ENCODE measurements at places on chromosomes 2 and 18.

GRCh38 chr2:202624133-202624532 lies 10.6 kb upstream of the FAM117B start:
- DNase-seq: no peak

DNA sequence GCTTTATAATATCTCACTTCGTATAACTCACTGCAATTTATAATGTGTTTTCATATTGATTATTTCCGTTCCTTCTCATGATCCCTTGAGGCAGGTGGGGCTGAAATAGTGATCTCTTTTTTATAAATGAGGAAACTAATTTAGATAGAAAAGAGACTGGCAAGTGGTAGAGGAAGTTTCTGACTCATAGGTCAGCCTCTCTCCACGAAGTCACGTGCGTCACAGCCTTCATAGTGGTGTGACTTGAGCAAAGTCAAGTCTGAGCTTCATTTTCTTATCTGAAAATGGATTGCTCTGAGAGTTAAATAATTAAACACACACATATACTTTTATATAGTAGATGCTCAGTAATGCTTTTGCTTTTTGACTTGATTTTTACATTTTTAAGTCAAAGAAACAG lies 19.9 kb downstream of the ABCG5 start:
- DNase-seq: peak; percentile 58

GRCh38 chr18:46663539-46663938 lies 6.5 kb upstream of the LOXHD1 start:
- DNase-seq: no peak

DNA sequence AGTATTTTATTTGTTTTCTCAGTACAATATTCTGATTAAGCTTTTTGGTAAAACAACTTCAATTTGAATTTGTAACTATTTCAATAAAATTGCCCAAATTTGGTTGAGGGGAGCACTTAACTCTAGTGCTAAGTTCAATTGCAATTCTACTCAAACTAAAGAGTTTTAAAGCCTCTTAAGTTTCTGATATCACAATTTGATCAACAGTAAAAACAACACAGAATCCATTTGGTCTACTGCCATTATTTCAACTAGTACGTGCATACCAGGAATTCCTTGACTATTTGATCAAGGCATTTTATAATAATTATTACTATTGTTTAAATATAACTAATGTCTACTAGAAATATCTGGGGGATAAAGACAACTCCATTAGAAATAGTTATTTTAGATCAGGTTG lies 150.9 kb downstream of the ROCK1 start:
- no peak for DNase-seq

GRCh38 chr18:49071317-49071716 lies 120.6 kb upstream of the SMAD7 start:
- DNase-seq: no peak

GRCh38 chr18:70156886-70157285 lies 48.6 kb downstream of the RTTN start:
- no peak for DNase-seq

DNA sequence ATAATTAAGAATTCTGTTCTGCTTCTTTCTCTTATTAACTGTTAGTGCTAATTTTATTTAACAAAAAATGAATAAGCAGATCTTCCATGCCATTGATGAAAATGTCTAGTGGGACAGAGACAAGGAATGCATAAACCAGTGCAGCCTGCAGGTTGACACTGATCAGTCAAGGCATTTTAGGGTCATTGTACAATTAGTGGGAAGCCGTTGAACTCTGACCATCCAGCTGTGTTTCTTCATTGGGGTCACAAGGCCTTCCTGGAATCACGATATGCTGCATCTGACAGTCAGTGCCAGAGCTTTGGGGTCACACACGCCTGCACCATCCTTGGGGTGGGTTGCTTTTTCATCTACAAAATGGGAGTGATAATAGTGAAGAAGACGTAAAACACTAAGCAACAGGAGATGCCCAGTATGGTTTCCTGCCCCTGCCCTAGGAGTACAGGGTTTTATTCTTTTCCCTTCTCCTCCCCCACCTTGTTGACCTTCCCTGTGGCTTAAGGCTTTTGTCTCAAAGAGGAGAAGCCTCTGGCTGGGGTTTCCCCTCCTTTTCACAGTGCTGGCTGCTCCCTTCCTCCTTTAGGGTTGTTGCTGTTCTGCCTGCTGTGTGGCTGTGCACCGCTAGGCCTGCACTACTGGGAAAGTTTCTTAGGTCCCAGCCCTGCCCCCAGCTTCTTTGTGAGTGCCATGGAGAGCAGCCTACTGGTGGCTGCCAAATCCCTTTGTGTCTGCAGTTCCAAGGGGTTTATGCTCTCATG lies 245.6 kb downstream of the TPGS2 start:
- DNase-seq: no peak

- DNase-seq: no peak
These were observed 43.2 kb downstream of the C2orf76 start for GRCh38 chr2:119323459-119323858.

DNA sequence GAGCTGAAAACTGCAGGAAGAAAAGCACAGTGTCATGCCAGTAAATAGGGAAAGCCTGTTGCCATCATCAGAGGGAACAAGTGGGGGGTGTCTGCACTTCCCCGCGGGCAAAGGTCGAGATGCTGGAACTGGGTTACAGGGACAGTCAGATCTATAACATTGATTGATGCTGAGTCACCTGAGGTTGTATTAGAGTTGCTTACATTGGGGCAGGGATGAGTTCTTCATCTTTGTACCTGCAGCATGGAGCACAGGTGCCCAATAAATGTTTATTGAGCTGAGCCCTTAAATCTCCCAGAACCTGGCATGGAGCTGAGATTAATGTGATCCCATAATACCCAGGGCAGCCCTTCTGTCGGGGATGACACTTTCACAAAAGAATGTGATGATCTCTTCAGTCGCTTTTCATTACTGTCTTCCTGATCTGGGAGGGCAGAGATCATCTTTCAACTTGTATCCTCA lies 5.9 kb upstream of the RNF152 start:
- DNase-seq: no peak

DNA sequence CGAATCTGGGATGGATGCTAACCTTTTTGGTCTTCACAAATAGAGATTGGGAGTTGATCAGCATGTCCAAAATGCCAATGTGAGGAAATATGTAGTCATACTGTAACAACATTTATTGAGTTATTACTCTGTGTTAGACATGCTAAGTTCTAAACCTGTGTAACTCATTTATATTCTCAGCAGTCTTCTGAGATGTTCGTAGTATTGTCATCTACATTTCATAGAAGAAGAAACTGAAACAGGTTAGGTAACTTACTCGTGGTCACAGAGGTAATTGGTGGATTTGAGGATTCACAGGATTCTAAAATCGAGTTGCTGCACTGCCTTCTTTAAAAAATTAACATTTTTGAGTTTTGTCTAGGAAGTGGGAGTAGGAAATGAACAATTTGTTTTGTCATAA lies 162.1 kb downstream of the UBE2E3 start:
- no peak for DNase-seq

GRCh38 chr2:125405816-125406215 lies 1250.1 kb upstream of the GYPC start:
- DNase-seq: no peak

DNA sequence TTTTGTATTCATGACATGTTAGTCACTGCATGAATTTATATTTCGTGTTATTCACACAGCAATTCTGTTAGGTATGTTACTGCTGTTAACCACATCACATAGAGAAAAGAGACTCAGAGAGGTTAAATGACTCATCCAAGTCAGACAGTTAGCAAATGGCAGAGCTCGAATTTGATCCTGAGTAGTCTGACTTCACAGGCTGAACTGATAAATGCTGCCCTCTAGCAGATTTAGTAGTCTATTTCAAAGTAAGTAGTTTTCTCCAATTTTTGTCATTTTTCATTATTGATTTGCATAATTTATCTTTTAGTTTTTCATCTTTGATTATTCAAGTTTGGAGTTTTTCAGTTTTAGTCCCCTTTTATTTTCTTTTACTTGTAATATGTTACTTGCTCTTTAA lies 58.3 kb downstream of the WDR7 start:
- DNase-seq: peak; percentile 66

- DNase-seq: no peak
These were observed 145.2 kb upstream of the SYT4 start for GRCh38 chr18:43422518-43422917.
